ENCODE measurements at places on chromosomes 12 and 14. TPM values are rescaled to one million over a fixed set of nuclear protein-coding genes. Genes with fewer than 3 reads are reported as not detected.

DNA sequence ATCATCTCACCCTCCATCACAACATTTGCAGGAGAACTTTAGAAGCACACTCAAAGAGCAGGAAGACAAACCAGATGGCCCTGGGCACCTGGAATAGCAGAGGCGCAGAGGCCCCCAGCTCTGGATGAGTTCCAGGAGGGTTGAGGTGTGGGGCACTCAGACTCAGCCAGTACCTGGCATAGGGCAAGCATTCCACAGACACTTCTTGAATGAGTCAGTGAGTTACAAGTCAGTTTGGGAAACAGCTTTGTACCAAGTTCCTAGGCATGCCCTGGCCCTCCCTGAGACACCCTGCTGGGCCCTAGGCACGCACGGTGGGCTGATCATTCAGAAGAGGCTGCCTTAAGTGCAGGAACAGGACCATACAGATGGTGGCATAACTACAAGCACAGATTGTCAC, 54.3 kb downstream of the MAP3K9 start:
- H3K27ac ChIP-seq: no peak overlapping the region
- H3K4me1 ChIP-seq: peaks cover 4% of the 10 kb centered on the region
- no peak overlapping the region for H3K4me3 ChIP-seq

- no peak for DNase-seq
- no peaks in the 10 kb centered on the region for H3K4me1 ChIP-seq
- H3K36me3 ChIP-seq: peaks cover 2% of the 10 kb centered on the region
- H3K4me3 ChIP-seq: no peak overlapping the region
Observed at GRCh38 chr12:81167694-81168093, 89.8 kb downstream of the ACSS3 start.

- H3K4me3 ChIP-seq: no peak overlapping the region
- no peaks in the 10 kb centered on the region for H3K4me1 ChIP-seq
- DNase-seq: no peak
Observed at GRCh38 chr12:67154901-67155300, 114.3 kb upstream of the CAND1 start.

DNA sequence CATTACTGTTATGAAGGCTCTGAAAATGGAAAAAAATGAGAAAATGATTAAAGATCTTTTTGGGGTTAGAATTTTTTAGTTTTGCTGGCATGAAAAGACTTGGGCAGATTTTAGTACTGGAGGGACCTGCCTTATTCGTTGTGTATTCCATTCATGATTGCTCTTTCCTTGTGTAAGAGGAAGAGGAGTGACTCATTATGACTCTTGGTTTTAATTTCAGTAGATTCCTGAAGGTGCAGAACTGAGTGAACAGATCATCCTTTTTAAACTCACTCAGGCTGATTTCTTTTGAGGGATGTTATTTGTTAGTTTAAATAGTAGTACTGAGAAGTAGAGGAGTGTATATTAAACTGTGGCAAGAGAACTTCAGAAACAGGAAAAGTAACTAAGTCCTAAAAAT, 41.6 kb downstream of the AKAP6 start:
- H3K27ac ChIP-seq: no peak overlapping the region
- peaks cover 14% of the 10 kb centered on the region for H3K4me1 ChIP-seq
- no peaks in the 10 kb centered on the region for H3K27me3 ChIP-seq
- no peak for DNase-seq
- no peaks in the 10 kb centered on the region for H3K36me3 ChIP-seq
- no peak overlapping the region for H3K4me3 ChIP-seq

- H3K36me3 ChIP-seq: no peaks in the 10 kb centered on the region
- H3K27ac ChIP-seq: no peak overlapping the region
- H3K4me1 ChIP-seq: no peaks in the 10 kb centered on the region
Observed at GRCh38 chr12:119157978-119158377, 20.8 kb upstream of the HSPB8 start.

DNA sequence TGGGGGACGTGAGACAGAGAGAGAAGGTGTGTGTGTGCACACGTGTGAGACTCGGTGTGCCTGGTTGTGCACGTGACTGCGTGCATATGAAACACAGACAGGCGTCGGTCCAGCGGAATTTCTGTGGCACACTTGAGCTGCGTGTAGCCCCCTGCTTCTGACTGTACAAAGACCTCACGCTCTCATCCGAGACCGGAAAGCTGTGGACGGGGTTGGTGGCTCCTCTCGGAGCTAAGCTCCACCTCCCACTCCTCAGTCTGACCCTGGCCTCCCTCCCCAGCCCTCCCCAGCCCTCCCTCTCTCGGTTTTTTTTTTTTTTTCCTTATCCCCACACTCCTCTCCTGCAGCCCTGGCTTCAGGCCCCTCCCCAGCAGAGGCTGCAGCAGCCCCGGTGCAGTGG, 8.3 kb upstream of the C14orf180 start:
- DNase-seq: peak; percentile 79
- H3K27ac ChIP-seq: no peak overlapping the region
- peaks cover 37% of the 10 kb centered on the region for H3K4me1 ChIP-seq
- no peaks in the 10 kb centered on the region for H3K36me3 ChIP-seq
- no peaks in the 10 kb centered on the region for H3K27me3 ChIP-seq
- H3K4me3 ChIP-seq: no peak overlapping the region

GRCh38 chr12:115103884-115104883, 420.2 kb upstream of the TBX3 start:
- peak; percentile 38 for DNase-seq
- H3K27me3 ChIP-seq: no peaks in the 10 kb centered on the region
- peaks cover 6% of the 10 kb centered on the region for H3K4me1 ChIP-seq
- no peaks in the 10 kb centered on the region for H3K36me3 ChIP-seq
- no peak overlapping the region for H3K27ac ChIP-seq

DNA sequence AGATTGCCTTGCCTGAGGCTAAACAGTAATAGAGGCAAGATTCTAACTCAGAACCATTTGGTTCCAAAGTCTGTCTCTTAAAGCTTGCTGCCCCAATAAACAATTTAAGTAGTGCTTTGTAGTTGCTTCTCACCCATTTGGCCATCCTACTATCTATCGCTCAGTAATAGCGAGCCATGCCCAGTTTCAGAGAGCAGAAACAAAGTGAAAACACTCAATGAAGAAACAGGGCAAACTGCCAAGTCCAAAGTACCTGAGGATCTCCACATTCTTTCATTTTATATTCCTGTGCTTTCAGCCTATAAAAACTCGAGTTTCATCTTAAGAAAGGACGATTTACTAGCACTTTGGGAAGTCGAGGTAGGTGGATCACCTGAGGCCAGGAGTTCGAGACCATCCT, 103.3 kb upstream of the BBS10 start:
- H3K4me1 ChIP-seq: no peaks in the 10 kb centered on the region
- H3K27me3 ChIP-seq: no peaks in the 10 kb centered on the region
- H3K4me3 ChIP-seq: no peak overlapping the region
- no peak overlapping the region for H3K27ac ChIP-seq
- H3K36me3 ChIP-seq: peaks cover 10% of the 10 kb centered on the region

DNA sequence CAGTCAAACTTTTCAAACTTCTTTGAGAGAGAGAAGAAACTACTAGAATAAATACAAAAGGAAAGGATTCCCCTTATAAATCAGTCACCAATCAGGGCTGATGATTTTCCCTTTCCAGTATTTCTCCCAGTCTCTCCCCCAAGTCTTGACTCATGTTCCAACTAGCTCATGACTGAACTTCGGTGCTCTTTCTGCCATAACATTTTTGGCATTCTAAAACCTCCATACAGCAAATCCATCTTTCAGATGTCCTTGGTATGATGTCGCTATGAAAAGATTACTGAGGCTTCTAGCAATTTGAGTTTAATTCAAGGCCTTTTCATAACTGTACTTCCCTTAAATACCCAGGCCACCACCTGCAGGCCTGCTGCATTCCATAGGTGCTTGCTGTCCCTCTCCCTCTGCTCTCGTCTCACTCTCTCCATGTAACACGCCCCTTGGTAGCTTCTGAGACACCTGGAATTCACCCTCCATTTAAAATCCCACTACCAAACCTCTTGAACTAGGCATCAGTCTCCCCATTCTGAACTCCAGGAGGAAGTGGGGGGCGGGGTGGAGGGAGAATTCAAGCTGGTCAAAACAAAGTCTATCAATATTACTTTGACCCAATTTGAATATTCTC, 2.4 kb downstream of the PRKD1 start:
- H3K27me3 ChIP-seq: no peaks in the 10 kb centered on the region
- no peak overlapping the region for H3K4me3 ChIP-seq
- DNase-seq: no peak
- no peaks in the 10 kb centered on the region for H3K36me3 ChIP-seq
- no peak overlapping the region for H3K27ac ChIP-seq
- peaks cover 8% of the 10 kb centered on the region for H3K4me1 ChIP-seq

- H3K27me3 ChIP-seq: no peaks in the 10 kb centered on the region
- DNase-seq: no peak
- peaks cover 4% of the 10 kb centered on the region for H3K36me3 ChIP-seq
- H3K27ac ChIP-seq: no peak overlapping the region
- H3K4me3 ChIP-seq: no peak overlapping the region
- no peaks in the 10 kb centered on the region for H3K4me1 ChIP-seq
Observed at GRCh38 chr12:1768615-1769014, 51.8 kb upstream of the LRTM2 start.

GRCh38 chr14:100072783-100073346, 7.6 kb downstream of the EVL start:
- H3K4me3 ChIP-seq: no peak overlapping the region
- peak overlapping the region; percentile 55 for H3K27ac ChIP-seq
- no peaks in the 10 kb centered on the region for H3K36me3 ChIP-seq
- H3K27me3 ChIP-seq: no peaks in the 10 kb centered on the region
- no peak for DNase-seq

GRCh38 chr12:94186278-94187241, 38.2 kb downstream of the PLXNC1 start:
- no peak overlapping the region for H3K27ac ChIP-seq
- no peaks in the 10 kb centered on the region for H3K4me1 ChIP-seq
- peak; percentile 78 for DNase-seq
- no peaks in the 10 kb centered on the region for H3K27me3 ChIP-seq
- H3K36me3 ChIP-seq: no peaks in the 10 kb centered on the region

DNA sequence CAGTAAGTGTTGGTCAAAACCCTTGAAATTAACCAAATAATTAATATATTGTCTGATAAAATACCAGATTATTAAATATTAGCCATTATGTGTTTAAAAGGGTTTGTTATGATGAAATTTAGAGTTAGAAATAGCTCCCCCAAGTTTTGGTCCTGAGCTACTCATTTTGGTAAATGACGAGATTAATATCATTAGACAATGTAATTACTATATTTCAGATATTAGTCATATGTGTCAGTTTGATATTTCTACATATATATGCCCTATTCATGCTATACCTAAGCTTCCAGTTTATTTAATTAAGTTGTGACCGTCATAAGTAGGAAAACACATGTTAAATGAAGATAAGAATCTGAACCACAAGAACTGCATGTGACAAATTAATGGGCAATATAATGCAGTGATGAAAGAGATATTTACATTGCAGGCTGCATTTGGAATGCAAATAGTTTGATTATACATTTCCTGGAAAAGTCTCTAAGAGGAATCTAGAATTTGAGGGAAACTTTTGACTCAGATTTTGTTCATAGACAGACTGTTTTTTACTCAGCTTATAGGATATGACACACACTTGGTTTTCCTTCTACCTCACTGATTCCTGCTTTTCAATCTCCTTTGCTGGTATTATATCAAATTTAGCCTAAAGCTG, 70.5 kb downstream of the TBC1D30 start:
- no peak overlapping the region for H3K27ac ChIP-seq
- H3K4me3 ChIP-seq: no peak overlapping the region
- DNase-seq: no peak
- H3K4me1 ChIP-seq: no peaks in the 10 kb centered on the region
- no peaks in the 10 kb centered on the region for H3K27me3 ChIP-seq

GRCh38 chr12:90398285-90398836, 556.6 kb downstream of the CCER1 start:
- H3K4me3 ChIP-seq: no peak overlapping the region
- H3K36me3 ChIP-seq: no peaks in the 10 kb centered on the region
- DNase-seq: no peak
- no peaks in the 10 kb centered on the region for H3K27me3 ChIP-seq

GRCh38 chr12:20024194-20024593, 344.1 kb upstream of the PDE3A start:
- no peak overlapping the region for H3K4me3 ChIP-seq
- H3K27me3 ChIP-seq: no peaks in the 10 kb centered on the region
- no peaks in the 10 kb centered on the region for H3K4me1 ChIP-seq
- no peak overlapping the region for H3K27ac ChIP-seq
- H3K36me3 ChIP-seq: no peaks in the 10 kb centered on the region

DNA sequence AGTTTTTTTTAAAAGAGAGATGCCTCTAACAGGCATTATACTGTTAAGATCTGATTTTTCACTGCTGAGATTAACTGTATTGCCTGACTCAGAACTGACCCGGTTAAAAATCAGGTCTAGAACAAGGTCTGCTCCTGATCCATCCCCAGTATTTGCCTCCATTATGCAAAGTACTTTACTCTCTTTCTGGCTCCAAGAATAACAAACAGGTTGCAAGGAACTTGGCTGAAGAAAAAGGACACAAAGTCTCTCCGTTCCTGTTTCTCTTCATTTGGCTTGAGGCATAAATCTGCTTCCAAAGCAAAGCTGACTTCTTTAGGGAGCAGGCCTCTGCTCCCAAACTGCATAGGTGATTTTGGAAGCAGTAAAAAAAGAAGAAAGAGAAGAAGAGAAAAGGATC, 199.3 kb upstream of the PDZRN4 start:
- H3K4me3 ChIP-seq: no peak overlapping the region
- H3K27ac ChIP-seq: no peak overlapping the region
- no peak for DNase-seq
- H3K27me3 ChIP-seq: no peaks in the 10 kb centered on the region
- H3K36me3 ChIP-seq: no peaks in the 10 kb centered on the region
- H3K4me1 ChIP-seq: no peaks in the 10 kb centered on the region

DNA sequence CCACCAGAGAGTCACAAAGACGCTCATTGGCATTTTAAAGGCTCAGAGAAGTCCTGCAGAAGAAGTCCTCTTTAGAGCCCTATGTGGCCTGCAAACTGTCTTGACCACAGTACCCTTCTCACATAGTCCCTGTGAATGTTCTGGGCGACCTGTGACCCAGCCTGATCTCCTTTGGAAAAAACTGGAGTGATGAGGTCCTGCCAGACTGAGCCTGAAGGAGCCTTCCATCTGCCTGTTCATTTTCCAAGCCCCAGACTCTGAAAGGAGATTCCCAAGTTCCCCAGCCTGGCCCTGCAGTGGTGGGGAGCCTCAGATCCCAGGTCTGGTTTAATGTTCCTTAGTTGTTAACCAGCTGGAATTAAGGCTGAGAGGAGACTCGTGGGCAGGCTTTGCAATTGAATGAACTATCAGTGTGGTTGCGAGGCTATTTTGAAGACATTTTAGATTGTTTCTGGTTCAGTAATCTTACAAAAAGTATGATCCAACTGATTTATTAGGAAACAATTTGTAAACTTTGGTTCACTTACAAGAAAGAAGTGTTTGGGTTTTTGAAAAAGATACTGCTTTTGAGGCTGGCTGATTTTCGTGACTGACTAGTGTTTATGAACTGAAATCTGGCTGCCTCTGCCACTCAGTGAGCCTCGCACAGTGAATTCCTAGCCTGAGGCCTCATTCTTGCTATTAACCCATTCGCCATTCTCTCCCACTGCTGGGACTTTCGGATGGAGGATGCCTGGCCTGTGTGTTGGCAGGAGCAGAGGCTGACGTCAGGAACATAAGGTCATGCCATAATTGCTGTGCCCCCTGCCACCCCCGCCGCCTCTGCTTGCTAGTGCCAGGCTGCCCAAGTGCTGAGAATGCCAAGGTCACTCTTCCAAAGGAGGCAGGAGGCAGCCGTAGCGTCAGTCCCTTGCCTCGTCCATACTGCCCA, 249.0 kb downstream of the CACNA1C start:
- H3K36me3 ChIP-seq: no peaks in the 10 kb centered on the region
- H3K27ac ChIP-seq: peak overlapping the region; percentile 60
- H3K4me3 ChIP-seq: no peak overlapping the region
- no peak for DNase-seq
- H3K27me3 ChIP-seq: no peaks in the 10 kb centered on the region

GRCh38 chr12:100254876-100255275, 12.0 kb downstream of the DEPDC4 start:
- H3K36me3 ChIP-seq: no peaks in the 10 kb centered on the region
- H3K27ac ChIP-seq: no peak overlapping the region
- no peak for DNase-seq
- no peaks in the 10 kb centered on the region for H3K27me3 ChIP-seq

Gene CLEC4A
- polyA plus RNA-seq: 32.8 TPM

Gene ANKRD33
- 0.50 TPM for polyA plus RNA-seq

Gene OTX2
- not detected for polyA plus RNA-seq
